T-helper 1 cell (primary cell): ENCODE measurements at places on chromosomes 3 and 15.
A peak's percentile ranks its signal among the peaks of the same experiment; 100 is the strongest.

DNA sequence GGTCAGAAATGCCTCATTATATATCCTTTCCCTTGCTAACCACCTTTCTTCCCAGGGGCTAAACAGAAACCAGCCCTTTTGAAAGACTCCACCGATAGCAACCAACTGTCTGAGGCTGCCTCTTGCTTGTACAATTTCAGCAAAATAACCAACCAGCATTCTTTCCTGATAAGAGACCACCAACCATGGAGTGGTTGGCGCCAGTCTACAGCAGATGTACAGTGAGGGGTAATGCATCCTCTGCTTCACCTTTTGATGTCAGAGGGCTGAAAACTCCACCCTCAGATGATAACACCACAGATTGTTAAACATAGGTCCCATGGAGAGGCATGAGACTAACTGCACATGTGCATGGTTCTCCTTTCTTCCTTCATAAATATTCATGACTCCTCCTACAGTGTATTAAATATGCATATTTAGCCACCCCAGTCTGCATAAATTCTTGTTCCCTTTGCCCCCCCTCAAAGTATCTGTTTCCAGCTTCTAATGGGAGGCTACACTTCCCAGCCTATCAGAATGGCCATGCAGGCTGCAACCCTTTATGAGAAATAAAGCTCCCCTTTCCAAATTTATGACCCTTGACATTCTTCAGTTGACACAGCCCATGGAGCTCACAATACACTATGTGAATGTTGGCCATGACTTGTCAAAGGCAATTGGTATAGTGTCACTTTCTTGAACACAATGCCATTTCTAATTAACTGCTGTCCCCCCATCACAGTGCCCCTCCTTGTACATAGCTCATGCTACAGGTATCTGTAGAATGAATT lies 48.3 kb downstream of the GABRB3 start:
- no peak for DNase-seq

DNA sequence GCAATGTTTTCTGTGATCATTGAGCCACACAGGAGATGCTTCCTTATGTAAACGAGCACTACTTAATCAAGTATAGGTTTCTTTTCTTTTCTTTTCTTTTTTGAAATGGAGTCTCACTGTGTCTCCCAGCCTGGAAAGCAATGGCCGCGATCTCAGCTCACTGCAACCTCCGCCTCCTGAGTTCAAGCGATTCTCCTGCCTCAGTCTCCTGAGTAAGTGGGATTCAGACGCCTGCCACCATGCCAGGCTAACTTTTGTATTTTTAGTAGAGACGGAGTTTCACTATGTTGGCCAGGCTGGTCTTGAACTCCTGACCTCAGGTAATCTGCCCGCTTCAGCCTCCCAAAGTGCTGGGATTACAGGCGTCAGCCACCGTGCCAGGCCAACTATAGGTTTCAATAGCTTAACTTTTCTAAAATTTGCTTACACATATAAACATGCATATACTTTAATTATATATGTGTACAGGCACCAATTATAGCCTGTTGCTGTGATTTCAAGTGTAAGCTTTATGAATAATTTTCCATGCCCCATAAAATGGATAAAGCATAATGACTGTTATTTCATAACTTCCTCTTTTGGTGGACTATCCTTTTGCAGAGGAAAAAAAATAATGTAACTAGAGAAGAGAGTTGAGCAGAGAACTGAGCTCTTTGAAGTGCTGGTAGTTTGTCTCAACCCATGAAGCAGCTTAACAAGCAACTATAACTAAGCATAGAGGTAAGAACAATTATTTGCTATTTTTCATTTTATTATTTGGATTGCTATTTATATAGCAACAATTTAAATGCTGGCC lies 24.8 kb upstream of the MBNL1 start:
- DNase-seq, result peak; percentile 72

GRCh38 chr3:151556596-151556995 lies 95.7 kb upstream of the IGSF10 start:
- DNase-seq, result no peak

- DNase-seq, result no peak
These were observed 100.5 kb upstream of the NECTIN3 start for GRCh38 chr3:110971010-110971601.

DNA sequence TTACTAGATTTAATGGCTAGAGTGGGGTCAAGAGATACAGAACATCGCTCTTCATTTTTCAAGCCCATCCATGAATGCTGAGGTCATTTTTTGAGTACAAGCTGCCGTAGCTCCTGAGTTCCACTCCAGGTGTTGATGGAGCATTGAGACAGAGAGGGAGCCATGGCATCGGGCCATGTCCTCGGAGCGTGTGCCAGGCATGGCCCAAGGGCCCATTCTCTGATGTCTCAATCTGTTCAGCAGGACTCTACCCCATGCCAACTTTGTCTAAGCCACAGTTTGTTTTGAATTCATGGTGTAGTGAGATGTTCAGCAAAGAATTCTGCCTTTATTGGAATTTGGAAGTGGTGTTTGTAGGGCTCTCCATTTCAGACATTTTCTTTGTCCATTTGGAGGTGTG lies 110.5 kb upstream of the ADAMTS9 start:
- no peak for DNase-seq

GRCh38 chr15:33963831-33964664 lies 4.2 kb upstream of the CHRM5 start:
- no peak for DNase-seq

DNA sequence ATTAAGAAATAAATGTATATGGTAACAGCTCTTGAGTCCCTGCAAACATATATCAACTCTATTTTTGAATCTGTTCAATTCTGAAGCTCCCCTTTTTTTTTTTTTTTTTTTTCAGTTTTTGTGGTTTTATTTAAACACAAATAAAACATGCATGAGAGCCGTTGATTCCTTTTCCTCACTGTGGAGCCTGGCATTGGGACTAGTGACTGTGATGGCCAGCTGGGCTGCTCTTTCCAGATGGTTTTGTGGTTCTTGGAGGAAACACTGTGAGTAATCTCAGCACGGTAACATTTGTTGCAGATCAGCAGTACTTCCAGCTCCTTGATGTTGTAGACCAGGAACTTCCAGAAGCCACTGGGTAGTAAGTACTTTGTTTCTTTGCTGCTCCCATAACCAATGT lies 15.9 kb downstream of the EMC7 start:
- DNase-seq, result no peak

DNA sequence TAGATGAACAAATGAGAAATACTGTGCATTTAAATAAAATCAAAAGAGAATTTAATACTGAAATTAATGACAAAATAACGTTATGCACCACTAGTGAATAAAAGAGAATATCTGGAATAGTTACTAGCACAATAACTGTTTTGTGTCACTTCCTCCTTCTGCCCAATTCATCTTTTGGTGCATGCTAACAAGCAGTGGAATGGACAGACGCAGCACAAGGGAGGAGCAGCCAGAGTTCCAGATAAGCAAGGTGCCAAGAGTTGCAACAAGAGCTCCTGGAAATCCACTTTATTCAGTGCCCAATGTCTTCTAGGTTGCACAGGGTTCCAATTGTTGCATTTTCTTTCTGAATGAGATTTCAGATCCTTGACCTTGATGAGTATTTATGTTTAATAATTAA lies 66.5 kb upstream of the PLXND1 start:
- DNase-seq, result no peak

DNA sequence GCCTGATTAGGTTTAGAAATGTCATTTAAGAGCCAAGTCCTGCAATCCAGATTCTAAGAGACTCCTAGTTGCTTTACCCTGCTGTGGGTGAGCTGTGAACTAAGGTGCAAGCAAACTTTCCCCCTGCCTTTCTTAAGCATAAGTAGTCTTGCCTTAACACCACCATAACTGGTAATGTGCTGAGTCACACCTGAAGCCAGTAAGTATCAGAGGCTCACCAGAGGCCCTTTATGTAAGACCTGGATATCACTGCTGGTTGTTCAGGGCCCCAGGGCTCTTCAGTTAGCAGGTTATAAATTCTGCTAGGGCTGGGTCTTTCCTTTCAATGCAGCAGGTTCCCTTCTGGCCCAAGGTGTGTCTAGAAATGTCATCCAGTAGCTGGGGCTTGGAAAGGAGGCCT lies 509.9 kb downstream of the VGLL3 start:
- DNase-seq, result no peak

- no peak for DNase-seq
These were observed 69.0 kb upstream of the FNDC3B start for GRCh38 chr3:171970301-171970788.

DNA sequence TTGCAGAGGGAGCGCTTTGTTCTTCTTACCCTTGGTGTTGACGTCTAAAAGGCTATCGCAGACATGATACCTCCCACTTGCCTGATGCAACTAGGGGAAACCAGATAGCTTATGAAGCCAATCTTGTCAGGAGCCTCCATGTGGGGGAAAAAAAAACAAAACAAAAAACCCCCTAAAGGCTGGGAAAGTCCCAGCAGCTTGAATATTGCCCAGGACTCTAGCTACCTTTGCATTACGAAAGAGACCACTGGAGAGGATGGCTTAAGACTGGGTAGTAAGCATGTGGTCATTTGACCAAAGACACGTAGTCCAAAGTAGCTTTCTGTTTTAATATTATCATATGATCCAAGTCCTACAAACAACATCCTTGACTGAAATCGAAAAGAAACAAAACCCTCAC lies 120.7 kb upstream of the WNT5A start:
- no peak for DNase-seq

DNA sequence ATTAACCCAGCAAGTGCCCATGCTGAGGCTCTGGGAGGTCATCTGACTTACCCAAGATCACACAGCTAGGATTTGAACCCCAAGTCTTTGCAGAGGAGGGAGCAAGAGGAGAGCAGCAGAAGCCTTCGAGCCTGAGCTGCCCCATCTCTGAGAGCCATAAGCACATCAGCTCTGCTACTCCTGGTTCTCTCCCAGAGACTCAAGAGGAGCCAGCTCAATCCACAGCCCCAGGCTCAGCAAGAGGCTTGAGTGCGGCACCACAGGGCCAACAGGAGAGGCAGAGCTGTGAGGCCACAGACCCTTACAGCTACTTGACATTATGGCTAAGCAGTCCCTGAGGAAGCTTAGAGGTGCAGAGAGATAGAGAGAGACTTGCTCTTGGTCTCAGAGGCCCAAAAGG lies 15.9 kb upstream of the NTRK3 start:
- DNase-seq, result no peak
